AG04450 (cell line): ENCODE measurements at places on chromosomes 6 and 20. TPM values are rescaled to one million over a fixed set of nuclear protein-coding genes. Genes with fewer than 3 reads are reported as not detected.

- no peak for DNase-seq
These were observed 402.9 kb upstream of the RUNX2 start for GRCh38 chr6:44925100-44925739.

Gene PPIL6
- 0.71 and 0.83 TPM in 2 replicates for polyA plus RNA-seq

DNA sequence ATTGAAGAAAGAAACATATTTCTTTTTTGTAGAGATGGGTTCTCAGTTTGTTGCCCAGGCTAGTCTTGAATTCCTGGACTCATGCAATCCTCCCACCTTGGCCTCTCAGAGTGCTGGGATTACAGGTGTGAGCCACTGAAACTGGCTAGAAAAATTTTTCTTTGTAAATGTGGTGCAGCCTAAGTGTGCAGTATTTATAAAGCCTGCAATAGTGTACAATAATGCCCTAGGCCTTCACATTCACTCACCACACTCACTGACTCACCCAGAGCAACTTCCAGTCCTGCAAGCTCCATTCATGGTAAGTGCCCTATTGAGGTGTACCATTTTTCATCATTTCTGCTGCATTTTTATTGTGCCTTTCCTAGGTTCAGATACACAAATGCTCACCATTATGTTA, 31.4 kb downstream of the NHSL1 start:
- no peak for DNase-seq

Gene OR12D3
- not detected in 2 replicates for polyA plus RNA-seq

Gene PDSS2
- polyA plus RNA-seq = 17.0 and 19.1 TPM in 2 replicates

GRCh38 chr6:137641474-137642077, 147.4 kb upstream of the OLIG3 start:
- DNase-seq = peak; percentile 41

Gene CD109
- polyA plus RNA-seq = 31.2 and 46.1 TPM in 2 replicates

Gene MATN4
- polyA plus RNA-seq = 0.04 TPM in 1 of 2 replicates, not detected in the other

GRCh38 chr6:126067073-126067472, 80.7 kb downstream of the TRMT11 start:
- no peak for DNase-seq

Gene POU5F1
- polyA plus RNA-seq = not detected in 2 replicates

DNA sequence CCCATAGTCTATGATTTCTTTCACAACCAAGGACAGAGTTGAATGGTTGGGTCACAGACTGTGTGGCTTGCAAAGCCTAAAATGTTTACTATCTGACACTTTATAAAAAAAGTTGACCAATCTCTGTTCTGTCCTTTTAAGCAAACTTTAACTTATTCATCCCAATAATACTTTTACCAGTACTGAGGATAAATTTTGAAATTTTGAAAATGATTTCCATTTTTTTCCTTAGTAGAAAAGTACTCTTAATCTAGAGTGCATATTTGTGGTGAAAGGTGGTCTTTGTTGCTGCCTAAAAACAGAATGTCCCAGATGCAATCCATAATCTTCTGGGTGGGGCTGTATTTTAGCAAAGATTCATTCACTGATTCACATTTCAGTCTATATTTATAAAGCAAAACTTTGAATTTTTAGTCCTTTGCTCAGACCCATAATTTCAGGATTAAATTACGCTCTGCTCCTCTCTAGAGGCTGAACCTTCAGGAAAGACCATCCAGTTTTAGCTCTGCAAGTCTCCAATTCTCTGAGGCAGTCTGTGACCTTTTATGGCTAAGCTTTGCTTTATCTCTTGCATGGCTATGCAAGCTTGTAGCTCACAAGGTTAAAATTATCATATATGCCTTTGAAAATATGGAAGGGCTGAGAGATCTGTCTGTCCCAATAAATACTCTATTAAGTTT, 573.5 kb downstream of the COL12A1 start:
- no peak for DNase-seq

Gene ADNP
- 36.8 and 40.5 TPM in 2 replicates for polyA plus RNA-seq

Gene TBC1D7
- 37.6 and 38.6 TPM in 2 replicates for polyA plus RNA-seq

GRCh38 chr6:20542927-20543602, 8.8 kb downstream of the CDKAL1 start:
- DNase-seq = peak; percentile 43

Gene MRPS26
- polyA plus RNA-seq = 22.8 and 27.2 TPM in 2 replicates

DNA sequence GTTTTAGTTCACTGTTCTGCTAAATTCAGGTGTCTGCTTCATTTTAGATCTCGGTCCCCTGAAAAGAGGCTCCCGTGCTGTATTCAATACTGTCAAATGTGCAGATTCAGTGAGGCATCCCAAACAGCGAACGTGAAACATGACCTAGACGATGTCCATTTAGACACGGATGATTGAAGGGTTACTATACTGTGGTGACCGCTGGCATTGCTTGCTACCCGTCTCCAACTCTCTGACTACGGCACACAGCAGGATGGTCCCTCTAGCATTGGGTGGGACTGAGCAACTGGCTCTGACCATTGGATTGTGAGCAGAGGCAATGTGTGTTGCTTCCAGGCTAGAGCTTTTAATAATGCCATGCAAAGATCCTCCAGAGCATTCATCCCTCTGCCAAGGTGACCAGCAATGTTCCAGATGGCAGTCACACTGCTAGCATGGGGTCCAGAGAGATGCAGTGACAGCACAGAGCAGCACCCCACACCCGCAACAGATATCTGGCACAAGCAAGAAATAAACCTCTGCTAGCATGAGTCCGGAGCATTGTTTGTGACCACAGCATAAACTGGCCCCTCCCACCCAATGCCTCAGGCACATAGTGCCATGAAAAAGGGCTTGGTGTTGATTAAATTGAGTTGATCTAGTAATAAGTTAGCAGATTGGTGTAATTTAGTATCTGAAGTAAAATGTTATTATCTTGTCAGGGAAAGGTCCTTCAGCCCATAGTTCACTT, 9.0 kb downstream of the METTL24 start:
- DNase-seq = no peak

GRCh38 chr6:33568826-33569570, 11.1 kb downstream of the BAK1 start:
- no peak for DNase-seq

DNA sequence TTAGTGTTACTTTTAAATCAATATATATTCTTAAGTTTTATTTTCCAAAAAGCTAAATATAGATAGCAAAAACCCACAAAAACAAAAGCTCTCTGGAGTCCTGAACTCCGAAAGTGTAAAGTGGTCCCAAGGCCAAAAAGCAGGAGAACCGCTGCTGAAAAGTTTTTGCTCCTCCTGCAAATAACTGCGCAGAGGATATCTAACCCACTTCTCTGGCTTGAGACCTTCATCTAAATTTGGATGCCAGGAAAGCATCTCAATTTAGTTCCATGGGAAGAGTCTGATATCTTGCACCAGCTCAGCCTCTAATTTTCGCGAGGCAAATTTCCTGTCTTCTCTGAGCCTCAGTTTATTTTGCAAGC, 523 bp downstream of the MRPS10 start:
- no peak for DNase-seq

DNA sequence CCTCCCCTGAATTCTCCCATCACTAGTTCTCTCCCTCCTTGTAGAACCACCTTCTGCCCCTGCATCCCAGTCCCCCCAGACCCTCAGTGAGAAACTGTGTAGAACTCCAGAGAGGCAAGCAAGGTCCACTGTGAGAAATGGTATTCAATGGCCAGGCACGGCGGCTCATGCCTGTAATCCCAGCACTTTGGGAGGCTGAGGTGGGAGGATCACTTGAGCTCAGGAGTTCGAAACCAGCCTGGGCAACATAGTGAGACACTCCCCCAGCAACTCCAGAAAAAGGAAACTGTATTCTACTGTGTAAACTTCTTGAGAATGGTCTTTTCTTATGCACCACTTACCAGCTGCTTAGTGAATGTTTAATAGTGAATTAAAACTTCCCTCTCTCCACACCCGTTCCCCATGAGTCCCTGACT, 8.2 kb upstream of the CD83 start:
- no peak for DNase-seq

Gene TSHZ2
- polyA plus RNA-seq = not detected in 2 replicates

- DNase-seq = no peak
These were observed 6.8 kb downstream of the STAU1 start for GRCh38 chr20:49181265-49181877.

Gene VWA7
- 0.10 and 0.32 TPM in 2 replicates for polyA plus RNA-seq

Gene CDSN
- not detected in 2 replicates for polyA plus RNA-seq

DNA sequence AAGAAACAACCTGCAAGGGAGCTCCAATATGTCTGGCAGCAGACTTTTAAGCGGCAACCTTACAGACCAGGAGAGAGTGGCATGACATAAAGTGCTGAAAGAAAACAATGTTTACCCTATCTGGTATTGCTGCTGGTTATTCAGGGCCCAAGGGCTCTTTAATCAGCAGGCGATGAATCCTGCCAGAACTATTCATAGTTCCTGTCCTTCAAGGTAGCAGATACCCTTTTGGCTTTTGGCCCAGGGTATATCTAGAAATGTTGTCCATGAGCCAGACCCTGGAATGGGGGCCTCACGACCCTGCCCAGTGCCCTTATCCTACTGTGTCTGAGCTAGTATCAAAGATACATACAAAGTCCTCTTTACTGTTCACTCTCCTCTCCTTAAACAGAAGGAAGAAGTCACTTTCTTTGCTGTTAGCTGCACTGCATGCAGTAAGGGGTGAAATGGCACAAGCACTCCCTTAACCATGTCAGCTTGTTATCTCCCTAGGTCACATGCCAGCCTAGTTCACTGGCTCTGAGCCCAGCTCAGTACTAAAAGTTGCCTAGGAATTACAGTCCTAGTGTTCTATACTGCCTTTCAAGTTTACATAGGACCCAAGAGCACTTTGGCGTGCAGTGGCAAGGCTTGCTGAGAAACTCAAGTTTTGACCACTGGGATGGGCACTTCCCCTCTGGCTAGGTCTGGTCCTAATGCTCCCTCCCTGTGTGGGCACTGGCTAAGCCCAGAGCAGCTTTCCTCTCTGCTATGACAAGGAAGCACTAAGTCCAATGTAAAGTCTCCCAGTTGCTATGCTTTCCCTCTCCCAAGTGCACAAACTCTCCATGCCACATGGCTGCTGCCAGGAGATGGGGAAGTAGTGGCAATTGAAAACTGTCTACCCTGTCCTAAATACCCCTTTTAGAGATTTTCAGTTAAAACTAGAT, 122.0 kb downstream of the HTR1B start:
- no peak for DNase-seq

Gene GUCA1A
- polyA plus RNA-seq = 1.5 and 1.9 TPM in 2 replicates

Gene MOG
- polyA plus RNA-seq = not detected in 2 replicates

Gene ERVFRD-1
- polyA plus RNA-seq = not detected in 2 replicates

Gene TCF19
- 3.4 and 4.2 TPM in 2 replicates for polyA plus RNA-seq
